ENCODE measurements at places on chromosomes 12 and 14.

DNA sequence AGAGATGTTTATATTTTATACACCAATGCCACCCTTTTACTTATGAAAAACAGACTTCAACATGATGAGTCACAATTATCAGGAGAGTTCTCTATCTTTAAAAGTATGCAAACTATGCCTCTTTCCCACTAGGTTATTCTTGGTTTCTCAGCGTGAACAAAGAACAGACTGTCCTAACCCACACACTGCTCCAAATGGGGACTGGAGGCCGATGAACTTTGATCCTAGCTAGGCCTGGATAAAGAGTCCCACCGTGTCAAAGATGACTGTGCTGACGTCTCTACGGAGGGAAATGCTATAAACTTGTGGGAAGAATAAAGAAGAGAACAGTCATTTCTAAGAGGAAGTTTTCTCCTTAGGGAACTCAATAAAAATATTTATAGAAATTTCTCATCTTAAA, 160.1 kb downstream of the EPS8 start:
- DNase-seq: no peak

DNA sequence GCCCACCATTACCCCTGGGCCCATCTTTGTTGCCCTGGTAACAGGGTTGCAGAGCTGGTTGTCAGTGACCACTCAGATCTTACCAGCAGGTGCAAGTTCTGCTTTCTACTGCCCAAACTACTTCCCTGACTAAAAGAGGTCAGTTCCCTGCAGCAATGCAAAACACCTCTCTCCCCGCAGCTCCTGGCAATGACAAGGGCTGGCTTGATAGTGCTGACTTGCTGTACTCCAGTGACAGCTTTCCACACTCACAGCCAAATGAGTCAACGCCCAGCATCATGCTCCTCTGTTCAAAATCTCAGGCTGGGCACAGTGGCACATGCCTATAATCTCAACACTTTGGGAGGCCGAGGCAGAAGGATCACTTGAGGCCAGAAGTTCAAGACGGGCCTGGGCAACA, 90.6 kb downstream of the CIT start:
- no peak for DNase-seq

DNA sequence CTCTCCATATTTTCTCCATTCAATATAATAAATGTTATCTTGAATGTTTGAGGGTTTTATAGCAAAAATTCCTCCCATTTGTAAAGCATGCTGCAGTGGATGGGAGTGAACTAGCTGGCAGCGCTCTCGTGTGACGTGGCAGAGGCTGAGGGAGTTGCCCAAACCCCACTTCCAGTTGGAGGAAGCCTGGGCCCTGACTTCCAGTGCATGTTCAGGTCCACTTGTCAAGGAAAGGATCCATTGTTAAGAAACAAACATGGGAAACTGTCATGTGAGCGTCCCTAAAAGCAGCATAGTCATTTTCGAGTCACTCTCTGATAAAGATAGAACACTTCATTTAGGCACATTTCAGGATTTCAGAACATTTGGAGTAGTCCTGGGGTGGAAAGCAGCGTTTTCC, 116.6 kb downstream of the SLC25A47 start:
- peak; percentile 38 for DNase-seq

DNA sequence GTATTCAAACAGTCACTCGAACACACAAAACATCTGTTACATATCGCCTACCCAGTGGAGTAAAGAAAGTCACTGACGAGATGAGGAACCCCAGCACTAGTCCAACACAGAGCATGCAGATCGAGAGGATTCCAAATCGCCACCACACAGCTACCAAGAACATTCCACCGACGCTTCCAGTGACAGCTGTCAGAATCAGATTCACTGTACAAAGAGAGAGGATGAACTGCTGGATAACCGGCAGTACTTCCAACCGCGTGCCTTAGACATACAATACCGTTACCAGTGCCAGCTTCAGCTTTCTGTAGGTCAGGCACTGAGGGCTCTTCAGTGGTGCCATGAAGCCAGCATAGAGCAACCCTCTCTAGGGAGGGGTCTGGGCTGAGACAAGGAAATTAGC, 34.5 kb downstream of the TM7SF3 start:
- DNase-seq: no peak

DNA sequence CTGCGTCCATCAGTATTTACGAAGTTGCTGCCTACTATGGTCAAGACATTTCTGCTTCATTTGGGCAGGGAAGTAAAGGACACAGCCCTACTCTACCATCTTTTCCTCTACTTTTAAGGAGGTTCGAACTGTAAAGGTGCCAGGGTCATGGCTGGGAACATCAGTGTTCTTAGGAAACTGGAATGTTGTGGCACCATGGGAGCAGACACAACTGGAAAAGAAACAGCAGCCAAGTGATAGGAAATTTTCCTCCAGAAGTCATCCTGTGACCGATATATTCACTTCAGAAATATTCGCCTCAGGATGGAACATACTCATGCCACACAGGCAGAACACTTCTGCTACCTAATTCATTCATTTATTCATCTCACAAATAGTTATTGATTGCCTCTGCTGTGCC, 104.4 kb downstream of the ETV6 start:
- no peak for DNase-seq

DNA sequence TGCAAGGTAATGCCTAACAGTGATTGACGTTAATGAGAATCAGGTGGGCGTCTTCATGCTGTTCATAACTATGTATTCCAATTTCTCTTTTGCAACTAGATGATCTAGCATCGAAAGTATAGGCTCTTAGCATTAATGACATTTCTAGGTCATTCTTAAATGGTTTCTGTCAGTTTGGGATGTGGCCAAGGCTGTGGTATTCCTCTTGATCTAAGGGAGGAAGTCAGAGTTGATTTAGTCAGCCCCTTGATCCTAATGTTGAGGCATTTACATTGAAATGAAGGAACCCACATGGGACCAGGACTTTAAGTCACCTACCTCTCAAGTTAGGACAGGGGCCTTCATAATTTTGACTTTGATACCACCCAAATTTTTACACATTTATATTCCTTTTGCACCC, 448.1 kb downstream of the NPAS3 start:
- DNase-seq: no peak

DNA sequence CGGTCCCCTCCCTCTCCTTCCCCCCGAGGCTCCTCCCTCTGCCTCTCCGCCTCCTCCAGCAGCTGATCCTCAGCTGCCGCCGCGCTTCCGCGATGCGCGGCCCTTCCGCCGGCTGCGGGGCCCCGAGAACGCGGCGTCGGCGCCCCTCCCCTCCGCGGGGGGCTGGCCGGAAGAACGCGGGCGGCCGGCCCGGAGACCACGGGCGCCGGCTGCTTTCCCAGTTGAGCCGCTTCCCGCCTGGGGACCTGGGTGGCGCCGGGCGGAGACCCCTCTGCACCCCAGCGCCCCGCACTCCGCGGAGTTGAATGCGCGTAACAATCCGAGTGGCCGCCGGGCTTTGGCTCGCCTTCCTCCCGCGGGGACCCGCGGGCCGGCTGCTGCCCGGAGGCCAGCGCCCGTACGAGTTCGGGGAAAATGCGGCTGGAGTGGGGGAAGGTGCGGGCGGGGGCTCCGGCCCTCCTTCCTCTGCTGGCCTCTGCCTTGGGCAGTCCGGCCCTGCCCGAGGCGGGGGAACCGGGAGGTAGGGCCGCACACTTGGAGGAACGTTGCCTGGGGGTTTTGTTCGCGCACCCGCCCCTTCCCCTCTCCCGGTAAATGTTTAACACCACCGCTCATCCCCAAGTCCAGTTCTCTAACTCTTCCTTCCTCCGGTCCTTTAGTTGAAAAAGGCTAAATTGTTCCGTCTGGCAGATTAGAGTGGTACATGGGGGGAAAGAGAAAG, 393 bp upstream of the DCAF5 start:
- peak; percentile 84 for DNase-seq

DNA sequence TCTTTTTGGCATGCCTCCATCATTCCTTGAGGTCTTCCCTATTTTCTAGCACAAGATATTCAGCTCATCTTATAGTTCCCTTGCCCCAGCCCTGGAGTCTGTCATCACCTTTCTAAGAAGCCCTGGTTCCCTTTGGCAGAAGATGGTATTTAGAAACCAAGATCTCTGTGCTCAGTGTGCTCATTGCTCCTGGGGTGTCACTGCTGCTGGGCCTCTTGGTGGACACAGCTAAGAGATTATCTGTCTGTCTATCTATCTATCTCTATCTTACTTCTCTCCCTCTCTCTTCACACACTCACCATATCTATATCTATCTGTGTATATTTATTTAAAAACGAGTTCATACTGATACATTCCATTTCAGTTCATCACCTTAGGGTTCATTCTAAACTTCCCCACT, 67.2 kb downstream of the DAO start:
- no peak for DNase-seq

GRCh38 chr14:34013721-34014060, 62.8 kb upstream of the EGLN3 start:
- DNase-seq: no peak

GRCh38 chr12:107126796-107127481, 33.6 kb upstream of the CRY1 start:
- no peak for DNase-seq

GRCh38 chr12:126193190-126193589, 1128.0 kb downstream of the AACS start:
- no peak for DNase-seq

- DNase-seq: no peak
These were observed 6.0 kb downstream of the KITLG start for GRCh38 chr12:88574278-88574677.

GRCh38 chr12:131499864-131500190, 211.1 kb upstream of the SFSWAP start:
- no peak for DNase-seq

DNA sequence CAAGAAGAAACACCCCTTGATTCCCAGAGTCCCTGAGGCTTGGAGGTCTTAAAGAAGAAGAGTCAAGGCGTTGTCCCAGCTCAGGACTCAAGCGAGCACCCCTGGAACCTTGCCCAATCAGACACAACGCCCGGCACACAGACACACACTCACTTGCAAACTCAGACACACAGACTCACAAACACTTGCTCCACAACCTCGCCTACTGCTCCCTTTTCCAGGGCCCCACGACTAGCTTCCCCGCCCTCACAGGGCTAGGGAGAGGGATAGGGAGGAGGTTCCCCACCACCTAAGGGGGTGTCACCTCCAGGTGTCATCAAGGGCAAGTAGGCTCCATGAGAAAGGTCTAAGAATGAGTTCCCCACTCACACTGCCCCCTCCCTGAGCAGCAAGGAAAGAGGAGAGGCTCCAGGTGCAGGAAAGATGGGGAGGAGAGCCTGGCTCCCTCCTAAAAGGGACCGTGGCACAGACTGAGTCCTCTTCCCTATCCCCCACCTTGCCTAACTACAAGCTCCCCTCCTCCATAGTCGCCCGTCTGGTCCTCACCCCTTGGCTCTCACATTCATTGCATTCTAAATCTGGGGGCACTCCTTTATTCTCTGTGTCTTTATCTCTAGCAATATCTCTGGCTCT, 717 bp downstream of the WNT10B start:
- no peak for DNase-seq

DNA sequence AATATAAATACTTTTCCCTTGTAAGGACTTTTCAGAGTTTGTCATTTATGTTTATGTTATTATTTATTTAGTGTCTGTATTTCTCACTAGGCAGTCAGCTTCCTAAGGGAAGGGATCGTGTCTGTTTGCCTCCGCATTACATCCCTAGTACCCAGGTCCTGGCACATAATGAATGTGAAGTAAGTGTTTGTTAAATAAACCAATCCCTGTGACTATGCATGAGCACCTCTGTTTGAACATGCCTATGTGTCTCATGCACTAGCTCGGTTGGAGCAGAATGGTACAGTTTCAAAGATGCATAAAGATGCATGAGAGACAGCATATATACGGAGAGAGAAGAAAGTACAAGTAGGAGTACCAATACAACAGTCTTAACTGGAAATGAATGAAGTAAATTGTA, 99.3 kb downstream of the KIF21A start:
- no peak for DNase-seq

- DNase-seq: peak; percentile 37
These were observed 10.4 kb downstream of the BEST3 start for GRCh38 chr12:69688471-69689427.

DNA sequence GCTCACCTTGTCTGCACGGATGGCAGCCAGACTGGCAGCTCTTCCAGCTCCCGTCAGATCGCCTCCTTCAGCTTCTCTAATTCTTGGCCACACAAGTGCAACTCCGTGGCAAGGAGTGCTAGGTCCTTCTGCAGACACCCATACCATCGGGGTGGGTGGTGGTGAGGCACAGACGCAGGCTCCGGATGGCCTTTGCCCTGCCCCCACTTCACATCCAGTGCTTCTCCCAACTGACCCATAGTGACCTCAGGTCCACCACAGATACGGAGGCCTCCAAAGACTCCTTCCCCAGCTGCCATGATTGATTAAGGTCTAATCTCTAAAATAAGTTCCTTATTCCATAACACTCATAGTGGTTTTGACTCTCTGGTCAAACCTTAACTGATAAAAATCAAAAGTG, 19.9 kb upstream of the CD27 start:
- no peak for DNase-seq

DNA sequence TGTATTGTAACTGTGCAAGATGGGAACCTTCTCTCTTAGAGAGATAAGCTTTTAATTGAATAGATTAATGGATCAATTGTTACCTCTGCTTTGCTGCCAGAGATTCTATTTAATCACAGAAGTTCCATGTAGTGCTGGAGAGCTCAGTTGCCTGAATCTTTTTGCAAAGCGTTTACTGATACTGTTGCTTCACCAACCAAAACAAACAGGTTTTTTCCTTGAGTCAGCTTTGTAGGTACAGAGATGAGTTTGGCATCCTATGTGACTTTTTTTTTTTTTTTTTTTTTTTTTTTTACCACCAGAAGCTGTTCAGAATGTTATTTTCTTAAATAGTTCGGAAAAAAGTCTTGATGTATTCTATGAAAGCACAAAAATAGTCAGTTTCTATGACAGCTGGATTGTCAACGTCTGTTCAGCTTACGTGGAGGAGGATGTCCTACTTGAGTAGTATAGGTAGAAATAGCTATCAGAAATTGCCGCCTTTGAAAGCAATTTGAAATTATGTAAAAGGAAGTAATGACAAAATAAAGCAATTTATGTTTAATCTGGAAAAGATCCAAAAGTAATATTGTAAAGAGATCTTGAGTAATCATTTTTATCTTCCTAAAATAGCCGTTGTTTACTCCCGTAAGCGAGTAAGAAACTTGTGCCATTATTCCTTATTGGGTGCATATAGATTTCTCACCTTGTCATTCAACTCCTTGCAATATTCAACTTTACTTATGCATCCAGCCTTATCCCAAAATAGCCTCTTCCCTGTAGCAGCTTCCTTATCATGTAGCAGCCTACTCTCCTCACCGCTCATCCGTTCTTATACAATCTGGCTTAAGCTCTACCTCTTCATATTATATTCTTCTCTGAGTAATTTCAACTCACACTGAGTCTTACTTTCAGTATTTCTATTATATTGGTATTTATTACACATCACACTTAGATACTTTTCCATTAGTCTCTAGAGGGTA, 5.2 kb downstream of the LRRK2 start:
- DNase-seq: no peak

- DNase-seq: no peak
These were observed 21.3 kb downstream of the PRKD1 start for GRCh38 chr14:29906256-29906870.

DNA sequence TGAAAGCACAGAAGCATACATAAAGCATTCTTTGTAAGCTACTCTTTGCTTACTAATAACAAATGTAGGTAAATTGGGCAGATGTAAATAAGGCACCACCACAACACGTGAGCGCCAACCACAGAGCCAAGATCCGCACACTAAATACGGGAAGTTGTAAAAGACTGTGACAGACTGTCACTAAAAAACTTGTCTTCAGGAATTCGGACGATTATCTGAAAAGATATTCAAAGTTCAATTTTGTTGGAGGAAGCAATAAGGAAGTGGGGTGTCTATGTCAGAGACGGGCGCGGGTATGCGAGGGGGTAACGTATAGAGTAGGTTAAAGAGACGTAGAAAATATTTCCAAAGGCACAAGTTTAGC, 1.5 kb upstream of the HSP90B1 start:
- DNase-seq: no peak

GRCh38 chr14:67411820-67412421, at the start of gene PLEK2:
Gene PLEK2, minus strand, starts transcription at chr14:67412165. Its CDS starts 106 bp downstream, at chr14:67412059.
- no peak for DNase-seq

Data from anterior cingulate cortex (tissue), 58 donors.